AML-193 (cell line): ENCODE measurements at places on chromosomes 11 and 22.

DNA sequence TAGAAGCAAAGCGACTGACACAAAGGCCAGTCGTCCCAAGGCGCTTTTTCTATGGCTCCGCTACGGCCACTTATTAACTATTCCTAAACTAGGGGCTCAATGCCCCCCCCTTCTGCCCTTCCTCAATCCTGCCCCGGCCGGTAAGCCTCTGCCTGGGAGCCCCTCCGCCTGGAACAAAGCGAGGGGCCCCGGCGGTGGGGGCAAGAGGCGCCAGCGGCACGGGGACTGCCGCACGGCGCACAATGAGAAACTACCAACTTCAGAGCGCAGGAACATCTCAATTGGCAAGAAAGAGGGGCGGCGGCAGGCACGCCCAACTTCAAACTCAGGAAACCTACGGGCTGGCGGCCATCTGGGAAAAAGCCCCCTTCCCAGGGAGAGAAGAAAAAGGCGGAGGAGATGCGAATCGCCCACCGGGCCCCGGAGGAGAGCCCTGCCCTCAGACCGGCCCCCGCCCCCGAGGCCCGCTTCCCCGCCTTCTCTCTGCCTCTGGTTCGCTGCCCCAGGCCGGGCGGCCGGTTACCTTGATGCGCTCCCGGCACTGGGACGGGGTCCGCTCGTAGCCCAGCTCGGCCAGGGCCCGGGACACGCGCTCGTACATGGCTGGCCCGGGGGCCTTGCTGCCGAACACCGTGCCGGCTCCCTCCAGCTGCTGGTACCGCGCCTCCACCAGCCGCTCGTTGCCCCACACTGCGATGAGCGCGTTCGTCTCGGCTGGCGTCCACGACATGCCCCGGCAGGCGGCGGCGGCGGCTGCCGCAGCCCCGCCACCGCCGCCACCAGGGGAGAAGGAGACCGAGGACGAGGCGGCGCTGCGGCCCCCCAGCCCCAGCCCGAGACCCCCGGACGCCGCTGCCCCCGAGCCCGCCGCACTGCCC lies 619 bp downstream of the MSANTD2 start:
- no peak for DNase-seq

DNA sequence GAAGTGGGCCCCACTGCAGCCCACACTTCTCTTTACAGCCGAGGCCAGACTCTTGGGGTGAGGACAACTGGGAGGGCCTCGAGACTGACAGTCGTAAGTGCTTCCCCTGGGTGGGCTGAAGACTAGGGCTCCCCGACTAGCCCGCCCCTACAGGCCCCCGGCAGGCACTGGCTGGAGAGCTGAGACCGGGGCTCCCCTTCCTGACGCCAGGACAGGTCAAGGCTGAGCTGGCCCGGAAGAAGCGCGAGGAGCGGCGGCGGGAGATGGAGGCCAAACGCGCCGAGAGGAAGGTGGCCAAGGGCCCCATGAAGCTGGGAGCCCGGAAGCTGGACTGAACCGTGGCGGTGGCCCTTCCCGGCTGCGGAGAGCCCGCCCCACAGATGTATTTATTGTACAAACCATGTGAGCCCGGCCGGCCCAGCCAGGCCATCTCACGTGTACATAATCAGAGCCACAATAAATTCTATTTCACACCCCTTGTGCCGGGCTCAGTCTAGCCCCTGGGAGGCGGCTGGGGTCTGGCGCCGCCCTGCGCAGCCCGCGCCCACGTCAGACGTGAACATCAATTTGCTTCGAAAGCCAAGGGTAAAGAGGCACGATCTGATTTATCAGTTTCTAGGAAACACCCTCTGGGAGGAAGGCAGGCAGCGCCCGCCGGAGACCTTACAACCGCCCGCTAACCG lies 13.5 kb downstream of the SCYL1 start:
- DNase-seq, result no peak

DNA sequence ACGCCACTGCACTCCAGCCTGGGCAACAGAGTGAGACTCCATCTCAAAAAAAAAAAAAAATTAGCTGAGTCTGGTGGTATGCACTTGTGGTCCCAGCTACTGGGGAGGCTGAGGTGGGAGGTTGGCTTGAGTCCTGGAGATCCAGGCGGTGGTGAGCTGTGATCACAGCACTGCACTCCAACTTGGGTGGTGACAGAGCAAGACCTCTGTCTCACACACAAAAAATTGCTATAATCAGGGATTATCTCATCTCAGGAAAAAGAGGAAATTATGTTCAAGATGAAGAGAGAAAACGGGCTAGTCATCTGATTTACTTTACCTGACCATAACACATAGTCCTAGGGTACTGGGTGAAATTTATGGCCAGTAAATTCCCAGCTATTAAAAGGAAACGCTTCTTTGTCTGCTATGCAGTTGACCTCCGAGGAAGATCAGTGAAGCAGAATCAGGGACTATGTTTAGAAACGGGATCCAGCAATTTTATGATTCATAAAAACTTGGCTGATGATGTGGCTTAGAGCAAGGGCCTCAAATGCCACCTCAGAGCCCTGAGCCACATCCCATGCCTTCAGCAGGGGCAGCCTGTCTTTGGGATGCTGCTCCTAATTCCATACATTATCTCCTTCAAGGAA lies 386.2 kb downstream of the NTM start:
- no peak for DNase-seq

- no peak for DNase-seq
These were observed 10.6 kb downstream of the FOLR1 start for GRCh38 chr11:72202571-72202970.

GRCh38 chr22:29126670-29127395 lies 54.0 kb downstream of the KREMEN1 start:
- no peak for DNase-seq

GRCh38 chr11:10899121-10899830 lies 41.4 kb upstream of the ZBED5 start:
- no peak for DNase-seq
